IPS-NIHi11 (cell line): ENCODE measurements at places on chromosomes 7 and 10.

DNA sequence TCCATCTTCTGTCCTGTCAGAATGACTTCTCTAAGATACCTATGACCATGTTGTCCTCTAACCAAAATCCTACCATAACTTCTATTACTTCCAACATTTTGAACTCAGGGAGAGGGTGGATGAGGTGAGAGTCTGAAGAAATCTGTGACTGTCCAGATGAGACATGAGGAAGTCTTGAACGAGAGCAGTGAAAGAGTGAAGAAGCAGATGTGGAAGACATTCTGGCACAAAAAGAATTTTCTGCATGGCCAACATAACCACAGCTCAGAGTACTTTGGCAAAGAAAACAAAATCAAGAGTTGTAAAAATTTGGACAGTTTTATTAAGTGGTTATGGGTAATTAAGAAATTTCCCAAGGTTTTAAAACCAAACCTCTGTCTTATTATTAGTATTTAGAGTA lies 141.6 kb downstream of the CPEB3 start:
- DNase-seq: no peak

DNA sequence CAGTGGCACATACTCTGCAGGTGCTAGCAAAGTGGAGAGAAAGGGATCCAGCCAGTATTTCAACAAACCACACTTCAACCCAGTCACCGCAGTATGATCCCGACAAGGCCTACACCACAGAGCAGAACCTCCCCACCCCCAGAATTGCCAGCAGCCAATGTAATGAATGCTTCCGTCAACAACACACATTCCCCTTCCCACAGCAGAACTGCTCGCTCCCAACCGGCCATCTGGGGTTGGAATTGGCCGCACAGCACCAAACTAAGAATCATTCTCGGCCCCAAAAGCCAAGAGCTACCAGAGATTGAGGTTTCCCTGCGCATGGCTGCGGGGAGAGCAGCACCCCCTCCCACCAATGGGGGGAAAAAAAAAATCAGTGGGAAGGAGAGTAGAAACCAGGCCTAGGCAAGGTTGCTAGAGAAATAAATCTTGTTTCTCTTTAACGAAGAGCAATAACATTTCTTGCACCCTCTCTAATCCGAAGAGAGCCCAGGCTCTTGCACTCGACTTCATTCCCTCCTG lies 1.1 kb downstream of the WASL start:
- peak; percentile 73 for DNase-seq

GRCh38 chr10:127000598-127000997 lies 95.4 kb downstream of the DOCK1 start:
- DNase-seq: no peak

DNA sequence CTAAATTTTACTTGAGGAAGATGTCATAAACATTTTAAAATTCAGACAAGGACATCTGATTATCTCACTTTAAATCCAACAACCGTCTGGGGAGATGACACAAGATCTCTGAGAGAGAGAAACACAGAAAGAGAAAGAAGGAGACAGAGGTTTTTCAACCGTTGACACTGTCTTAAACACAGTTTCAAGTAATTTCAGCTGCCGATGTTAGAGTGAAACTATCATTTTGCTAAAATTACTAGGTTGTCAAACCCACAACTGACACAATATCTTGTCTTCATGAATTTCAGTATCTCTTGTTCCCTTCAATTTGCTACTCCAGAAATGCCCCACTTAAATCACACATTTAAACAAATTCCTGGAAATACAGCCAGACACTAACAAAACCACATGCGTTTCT lies 174.8 kb downstream of the RAPGEF5 start:
- no peak for DNase-seq

DNA sequence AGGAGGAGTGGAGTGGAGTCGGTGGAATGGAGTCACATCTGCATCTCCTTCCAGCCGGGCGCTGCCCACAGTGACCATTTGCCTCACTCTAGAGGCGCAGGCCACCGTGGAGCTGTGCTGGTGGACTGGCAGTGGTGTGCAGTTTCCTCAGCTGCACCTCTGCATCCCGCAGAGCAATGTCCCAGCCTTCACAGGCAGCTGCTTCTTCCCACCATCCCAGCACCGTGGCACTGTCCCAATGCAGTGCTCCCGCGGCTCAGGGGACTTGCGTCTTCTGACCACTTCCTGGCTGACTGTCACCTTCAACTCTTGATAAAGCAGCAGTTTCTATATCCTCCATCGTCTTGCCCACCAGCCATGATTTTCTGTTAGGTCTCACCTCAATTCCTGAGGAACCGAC lies 90.3 kb upstream of the SFMBT2 start:
- DNase-seq: no peak

DNA sequence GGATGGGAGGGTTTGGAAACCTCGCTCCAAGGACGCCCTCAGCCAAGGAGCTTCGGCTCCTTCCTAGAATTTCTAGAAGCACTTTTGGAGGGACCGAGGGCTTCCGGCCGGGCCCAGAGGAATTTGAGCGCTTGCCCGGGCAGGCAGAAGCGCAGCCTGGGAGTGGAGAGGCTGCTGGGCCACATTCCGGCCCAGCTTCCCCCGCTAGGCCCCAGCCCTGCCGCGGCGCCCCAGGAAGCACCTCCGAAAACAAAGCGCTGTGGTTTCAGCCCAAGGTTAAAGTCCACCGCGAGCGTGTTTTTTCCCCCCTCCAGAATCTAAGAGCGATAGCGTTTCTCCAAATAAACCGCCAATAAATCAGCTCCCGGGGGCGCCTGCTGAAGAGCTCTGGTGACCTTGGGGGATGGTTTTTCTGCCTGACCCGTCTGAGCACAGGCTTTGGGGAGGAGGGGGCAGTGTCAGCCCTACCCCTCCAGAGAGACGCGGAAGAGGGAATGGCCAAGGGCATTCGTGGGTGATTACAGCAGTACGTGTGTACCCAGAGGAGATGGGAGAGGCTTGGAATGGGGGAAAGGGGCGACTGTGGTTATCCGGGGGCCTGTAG lies 5.7 kb upstream of the TNRC18 start:
- peak; percentile 56 for DNase-seq

GRCh38 chr7:34086064-34086463 lies 180.7 kb downstream of the BMPER start:
- no peak for DNase-seq

DNA sequence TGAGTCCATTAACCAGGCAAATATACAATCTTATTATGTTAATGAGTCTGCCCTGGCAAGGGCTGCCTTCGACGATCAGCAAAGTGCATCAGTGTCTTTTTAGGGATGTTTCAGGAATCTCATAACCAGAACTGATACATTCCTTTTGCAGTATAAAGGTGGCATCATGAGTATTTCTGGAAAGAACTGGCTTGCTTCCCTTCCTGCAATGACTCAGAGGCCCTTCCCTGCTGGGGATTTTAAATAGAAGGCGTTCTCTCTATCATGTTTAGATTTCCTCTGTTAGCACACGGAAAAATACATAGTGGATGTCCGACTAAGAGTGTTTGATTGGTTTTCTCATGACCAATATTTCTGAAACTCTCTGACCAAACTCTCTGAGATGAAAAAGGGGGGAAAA lies 1.8 kb downstream of the NPS start:
- DNase-seq: no peak

- DNase-seq: peak; percentile 16
Measured at GRCh38 chr7:374706-375311, 84.8 kb downstream of the FOXL3 start.

GRCh38 chr10:88065383-88066049 lies 202.1 kb downstream of the PTEN start:
- no peak for DNase-seq

- DNase-seq: no peak
Measured at GRCh38 chr7:42082144-42082543, 154.9 kb downstream of the GLI3 start.

GRCh38 chr10:62326176-62326575 lies 48.0 kb upstream of the ZNF365 start:
- DNase-seq: no peak

GRCh38 chr10:19702215-19702614 lies 114.0 kb upstream of the PLXDC2 start:
- DNase-seq: no peak

DNA sequence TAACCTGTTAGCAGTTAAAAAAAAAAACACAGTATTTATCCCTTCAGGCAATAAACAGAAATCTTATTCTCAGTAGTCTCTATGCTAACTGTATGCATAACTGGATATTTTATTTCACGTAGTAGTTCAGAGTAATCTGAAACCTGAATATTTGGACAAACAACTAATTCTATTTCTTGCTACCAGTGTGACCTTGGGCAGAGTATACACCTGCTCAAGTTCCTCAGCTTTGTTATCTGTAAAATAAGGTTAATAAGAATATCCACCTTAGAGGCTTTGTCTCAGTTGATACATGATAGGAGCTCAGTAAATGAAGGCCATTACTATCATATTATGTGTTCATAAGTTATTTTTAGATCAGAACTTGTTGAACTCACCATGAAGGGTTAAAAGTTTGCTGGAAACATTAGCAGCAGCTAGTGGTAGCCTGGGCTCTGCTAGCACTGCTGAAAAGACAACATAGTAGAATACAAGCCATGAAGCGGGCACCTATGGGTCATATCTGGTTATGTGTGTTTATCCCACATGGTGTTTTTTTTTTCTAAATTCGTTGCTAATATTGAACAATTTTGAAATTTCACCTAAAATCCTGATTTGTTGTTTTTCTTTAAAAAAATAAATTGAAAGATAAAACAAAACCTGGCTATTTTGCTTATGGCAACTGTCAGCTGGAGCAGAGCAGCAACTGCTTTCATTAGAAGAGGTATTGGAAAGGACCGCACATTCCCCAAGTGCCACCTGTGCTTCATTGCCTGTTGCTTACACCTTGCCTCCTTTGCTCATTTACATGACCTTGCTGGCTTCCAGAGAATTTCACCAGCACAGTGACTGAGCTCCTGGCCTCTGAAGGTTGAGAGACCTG lies 303.0 kb downstream of the PRKG1 start:
- peak; percentile 8 for DNase-seq

DNA sequence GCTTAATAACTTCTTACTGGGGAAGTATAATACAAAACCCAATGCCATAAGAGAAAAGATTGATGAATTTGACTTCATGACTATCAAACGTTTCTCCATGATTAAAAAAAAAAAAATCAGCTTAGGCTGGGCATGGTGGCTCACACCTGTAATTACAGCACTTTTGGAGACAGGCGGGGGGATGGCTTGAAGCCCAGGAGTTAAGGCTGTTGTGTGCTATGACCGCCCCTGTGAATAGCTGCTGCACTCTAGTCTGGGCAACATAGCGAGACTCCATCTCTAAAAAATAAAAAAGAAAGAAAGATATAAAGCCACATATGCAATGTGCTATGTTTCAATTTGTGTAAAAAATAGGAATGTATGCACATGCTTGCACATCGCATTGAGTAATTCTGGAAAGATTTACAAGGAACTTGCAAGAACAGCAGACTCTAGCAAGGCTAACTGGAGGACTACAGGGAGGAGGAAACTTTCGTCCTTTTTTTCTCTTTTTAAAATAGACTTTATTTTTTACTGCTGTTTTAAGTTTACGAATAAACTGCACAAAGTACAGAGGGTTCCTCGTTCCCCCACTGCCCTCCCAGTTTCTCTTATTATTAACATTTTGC lies 10.3 kb upstream of the RARRES2 start:
- DNase-seq: peak; percentile 8

DNA sequence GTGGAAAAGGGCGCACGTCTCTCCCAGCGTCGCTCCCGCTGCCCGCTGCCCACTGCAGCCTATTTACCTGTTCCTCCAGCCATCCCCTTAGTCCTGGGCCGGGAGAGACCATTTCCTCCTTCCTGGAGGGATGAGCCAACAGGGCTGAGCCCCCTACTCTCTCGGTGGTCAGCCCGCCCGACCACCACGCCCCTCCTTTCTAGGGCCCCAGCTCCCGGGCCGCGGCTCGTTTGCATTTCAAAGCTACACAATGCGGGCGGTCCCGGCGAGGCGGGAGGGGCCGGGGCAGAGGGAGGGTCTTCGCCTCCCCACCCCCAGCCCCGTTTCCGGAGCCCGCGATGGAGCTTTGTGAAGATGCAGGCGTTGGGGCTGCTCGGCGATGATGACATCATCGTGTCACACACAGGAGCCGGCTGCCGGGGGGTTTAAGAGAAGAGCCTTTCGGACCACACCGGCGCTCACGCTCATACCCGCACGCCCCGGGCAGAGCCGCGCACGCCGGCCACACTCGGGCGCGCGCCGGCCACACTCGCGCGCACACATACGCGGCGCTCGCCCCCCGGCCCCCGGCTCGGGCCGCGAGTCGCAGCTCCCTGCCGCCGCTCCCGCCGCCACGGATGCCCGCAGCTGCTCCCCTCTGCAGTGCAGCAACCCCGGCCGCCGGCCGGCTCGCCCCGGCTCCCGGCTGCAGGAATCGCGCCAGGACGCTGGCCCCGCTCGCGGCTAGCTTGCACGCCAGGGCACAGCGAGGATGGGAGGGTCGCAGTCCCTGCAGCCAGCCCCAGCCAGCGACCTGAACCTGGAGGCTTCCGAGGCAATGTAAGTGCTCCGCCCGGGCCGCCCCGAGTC lies 107.7 kb upstream of the BTBD16 start:
- peak; percentile 79 for DNase-seq

- no peak for DNase-seq
Measured at GRCh38 chr7:115984105-115984504, 46.5 kb downstream of the TFEC start.

DNA sequence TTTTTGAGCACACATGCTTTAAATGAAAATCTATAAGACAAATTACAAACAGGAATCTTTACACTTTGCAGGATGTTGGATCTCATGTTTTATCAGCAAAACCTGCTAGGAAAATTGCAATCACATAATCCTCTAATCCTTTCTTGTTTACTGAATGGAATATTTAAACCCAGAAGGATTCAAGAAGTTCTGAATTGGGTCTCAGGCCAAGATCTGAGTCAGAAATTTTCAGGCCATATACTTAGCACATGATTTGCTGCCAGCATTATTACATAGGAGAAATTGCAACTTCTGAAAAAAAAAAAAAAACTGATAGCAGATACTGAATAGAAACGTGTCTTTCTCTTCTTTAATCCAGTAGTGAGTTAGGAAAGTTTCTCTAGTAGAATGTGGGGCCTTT lies 1005.3 kb upstream of the POT1 start:
- no peak for DNase-seq

- no peak for DNase-seq
Measured at GRCh38 chr7:11726794-11727155, 105.2 kb downstream of the THSD7A start.

DNA sequence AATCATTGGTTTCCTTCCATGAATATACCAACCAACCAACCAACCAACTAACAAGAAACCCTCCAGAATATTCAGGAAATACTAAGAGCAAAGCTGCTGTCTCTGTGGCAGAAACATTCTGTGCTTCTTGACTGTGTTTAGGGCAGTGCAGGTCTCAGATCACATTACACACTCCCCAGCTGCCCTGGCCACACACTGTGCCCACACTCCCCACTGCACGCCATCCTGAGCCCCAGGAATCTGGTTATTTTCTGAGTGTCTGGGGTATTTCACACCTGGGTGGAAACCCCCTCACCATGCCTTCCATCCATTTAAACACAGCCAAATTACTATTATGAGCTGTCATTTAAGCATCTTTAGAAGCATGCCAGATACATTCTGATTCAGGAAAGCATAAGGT lies 183.7 kb upstream of the ANK3 start:
- DNase-seq: peak; percentile 50

DNA sequence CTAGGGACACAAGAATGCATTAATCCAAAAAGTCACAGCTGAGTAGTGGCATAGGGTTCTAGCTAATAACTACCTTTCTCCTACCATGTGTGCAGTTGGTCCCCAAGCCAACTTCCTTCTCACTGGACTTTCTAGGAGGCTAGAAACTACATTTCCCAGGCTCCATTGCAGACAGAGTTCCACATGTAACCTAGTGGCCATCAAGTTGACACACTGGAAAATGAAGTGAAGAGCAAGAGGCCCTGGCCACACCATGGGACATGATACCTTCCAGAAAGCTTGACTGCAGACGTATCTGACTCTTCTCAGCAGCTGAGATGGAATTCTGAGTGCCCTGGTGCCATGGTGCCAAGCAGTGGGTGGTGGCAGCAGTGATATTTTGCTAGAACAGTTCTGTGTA lies 49.8 kb upstream of the TMEM273 start:
- DNase-seq: no peak
